ENCODE measurements at places on chromosomes 2 and 18. TPM values are rescaled to one million over a fixed set of nuclear protein-coding genes. Genes with fewer than 3 reads are reported as not detected.

The ATP5F1A gene
- 341 TPM for total RNA-seq

GRCh38 chr18:74982946-74983635, 225.8 kb downstream of the PTGR3 start:
- no peak for DNase-seq

- no peak for DNase-seq
Measured at GRCh38 chr2:20985062-20985461, 58.8 kb downstream of the APOB start.

The ABCG8 gene
- not detected for total RNA-seq

DNA sequence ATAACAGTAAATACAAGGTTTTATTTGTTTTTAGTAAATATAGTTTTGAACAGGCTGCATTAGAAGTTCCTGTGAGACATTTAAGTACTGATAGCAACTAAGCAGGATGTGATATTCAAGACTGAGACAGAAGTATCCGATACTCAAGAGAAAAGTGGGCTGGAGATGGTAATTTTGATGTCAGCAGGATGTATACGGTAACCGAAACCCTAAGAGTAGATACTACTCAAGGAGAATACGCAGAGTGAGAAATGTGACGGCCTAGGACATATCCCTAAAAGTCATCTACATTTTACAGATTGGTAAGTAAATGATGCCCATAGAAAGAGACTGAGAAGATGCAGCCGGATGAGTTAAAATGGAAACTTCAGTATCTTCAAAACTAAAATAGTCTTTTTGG, 115.4 kb downstream of the GORASP2 start:
- DNase-seq, result no peak

DNA sequence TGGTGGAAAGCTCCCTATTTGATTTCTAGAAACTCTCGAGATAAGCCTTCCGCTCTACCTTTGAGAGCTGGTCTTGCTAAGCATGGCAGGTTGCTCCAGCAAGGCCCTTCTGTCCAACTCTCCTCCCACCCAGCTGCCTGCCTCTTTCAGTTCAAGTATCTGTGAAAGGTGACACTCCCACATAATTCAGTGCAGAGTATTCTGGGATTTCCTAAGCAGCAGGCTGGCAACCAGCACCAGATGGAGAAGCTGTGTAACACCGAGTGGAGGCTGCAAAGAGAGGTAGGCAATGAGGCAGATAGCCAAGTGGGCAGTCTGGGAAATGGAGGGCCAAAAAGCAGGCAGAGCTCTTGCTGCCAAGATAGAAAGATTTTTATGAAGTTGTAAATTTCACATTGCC, 88.4 kb upstream of the CAVIN2 start:
- no peak for DNase-seq

GRCh38 chr2:238107525-238108422, 7.6 kb downstream of the ESPNL start:
- DNase-seq, result peak; percentile 28

The ITPRIPL1 gene
- 53.2 TPM for total RNA-seq

GRCh38 chr2:47984041-47984440, 77.7 kb upstream of the FBXO11 start:
- DNase-seq, result no peak

The LCT gene
- 0.41 TPM for total RNA-seq

DNA sequence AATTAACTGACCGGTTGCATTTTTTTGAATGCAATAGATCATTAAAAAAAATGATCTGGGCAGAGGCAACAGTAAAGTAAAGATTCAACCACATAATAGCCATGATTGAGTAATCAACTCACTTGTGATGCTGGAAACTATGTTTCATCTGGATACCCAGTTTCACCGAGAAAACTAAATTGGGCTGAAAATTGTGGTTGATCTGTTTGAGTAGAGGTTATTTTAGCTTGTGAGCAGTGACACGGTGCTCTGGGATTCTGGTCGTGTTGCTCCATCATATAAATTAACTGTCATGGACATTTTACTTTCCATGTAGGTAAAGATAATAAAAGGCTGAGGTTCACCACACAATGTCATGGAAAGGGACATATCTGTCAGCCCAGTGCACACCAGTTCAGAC, 58.7 kb downstream of the CD226 start:
- DNase-seq, result no peak

The SPC25 gene
- 42.1 TPM for total RNA-seq

GRCh38 chr2:63589148-63589958, 590 bp downstream of the MDH1 start:
- no peak for DNase-seq

DNA sequence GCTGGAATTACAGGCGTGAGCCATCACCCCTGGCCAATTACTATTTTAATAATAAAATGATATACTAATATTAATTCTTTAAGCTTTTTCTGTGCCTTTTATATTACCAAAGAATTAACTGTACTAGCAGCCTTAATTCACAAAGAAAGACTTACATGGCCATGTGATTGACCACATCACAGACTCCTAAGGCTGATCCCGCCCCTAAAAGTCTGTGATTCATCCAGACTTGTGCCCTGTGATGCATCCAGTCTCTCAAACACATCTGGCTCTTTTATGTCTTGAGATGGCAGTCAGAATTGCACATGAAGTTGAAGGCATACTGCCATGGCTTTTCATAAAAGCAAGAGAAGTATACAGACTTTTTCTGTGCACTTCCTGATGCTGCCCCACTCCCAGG, 91.7 kb downstream of the DTNA start:
- no peak for DNase-seq

The ADCY3 gene
- total RNA-seq, result 85.0 TPM

The AQP4 gene
- not detected for total RNA-seq

The DSEL gene
- 0.06 TPM for total RNA-seq

Measured in activated CD8-positive, alpha-beta memory T cell treated with anti-CD3 and anti-CD28 coated beads, Interleukin-2, amount 10 ng/mL, durations not matched to agents 7 days and 5 days (primary cell).